ENCODE measurements at places on chromosomes 7 and 10.

DNA sequence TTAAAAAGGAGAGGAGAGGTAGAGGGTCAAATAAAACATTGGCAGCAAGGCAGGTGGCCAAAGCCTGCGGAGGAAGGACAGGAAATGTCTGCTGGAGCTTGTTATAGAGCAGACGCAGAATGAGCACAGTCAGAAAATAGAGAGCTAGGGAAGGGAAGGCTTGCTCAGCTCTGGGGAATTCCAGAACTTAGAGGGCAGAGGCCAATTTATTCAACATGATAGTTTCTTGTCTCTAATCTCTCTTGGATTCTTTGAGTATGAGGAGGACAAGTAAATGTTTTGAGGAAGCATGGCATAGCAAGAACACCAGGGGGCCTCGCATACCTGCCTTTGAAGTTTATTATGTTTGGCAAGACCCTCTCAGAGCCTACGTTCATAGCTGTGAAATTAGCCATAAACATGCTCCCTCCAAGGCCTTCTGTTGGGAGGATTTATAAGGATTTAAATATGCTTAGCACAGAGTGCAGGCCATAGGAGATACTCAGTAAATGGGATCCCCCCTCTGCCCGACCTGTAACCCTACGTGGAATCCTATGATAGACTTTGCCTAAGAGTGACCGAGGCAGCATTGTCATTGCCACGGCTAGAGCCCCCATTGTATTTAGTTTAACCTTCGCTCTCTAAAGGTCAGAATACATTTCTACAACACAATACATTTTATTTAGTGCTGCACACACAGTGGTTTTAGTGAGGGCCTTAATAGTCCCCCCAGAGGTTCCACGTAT is 293.9 kb downstream of the CCDC3 start:
- no peak for DNase-seq

DNA sequence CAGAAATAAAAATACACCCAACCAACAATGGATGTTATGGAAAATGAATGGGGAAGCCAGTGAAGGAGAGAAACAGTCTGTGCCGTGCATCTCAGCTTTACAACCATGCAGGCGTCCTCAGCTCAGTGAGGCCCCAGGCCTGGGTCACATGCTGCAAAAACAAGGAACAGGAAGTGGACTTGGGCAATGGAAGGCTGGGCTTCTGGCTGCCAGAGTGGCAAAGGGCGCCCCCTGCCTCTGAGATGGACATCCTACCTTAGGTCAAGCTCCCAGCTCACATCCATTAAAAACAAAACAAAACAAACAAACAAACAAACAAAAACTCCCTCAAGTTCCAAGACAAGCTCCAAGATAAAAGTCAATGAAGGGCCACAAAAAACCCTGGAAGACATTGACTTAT is 54.7 kb upstream of the AFAP1L2 start:
- no peak for DNase-seq

- DNase-seq: no peak
Observed at GRCh38 chr7:80665526-80665925, 27.1 kb downstream of the CD36 start.

DNA sequence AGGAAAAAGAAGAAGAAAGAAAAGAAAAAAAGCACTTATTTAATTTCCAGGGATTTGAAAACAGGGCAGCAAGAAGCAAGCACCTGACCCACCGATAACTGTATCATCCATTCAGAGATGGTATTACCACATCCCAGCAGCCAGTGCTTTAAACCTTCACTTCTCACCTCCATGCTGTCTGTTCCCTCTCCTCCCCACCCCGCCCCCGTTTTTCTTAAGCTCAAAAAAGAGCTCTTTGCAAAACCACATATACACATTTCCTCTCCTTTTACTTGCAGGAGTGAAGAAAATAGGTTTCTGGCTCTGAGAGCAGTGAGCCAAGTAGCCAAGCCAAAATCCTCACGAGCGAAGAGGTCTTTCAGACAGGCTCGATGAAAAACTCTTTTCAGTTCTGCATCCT is 2.2 kb downstream of the STOX1 start:
- DNase-seq: no peak

Measured in activated CD8-positive, alpha-beta memory T cell treated with anti-CD3 and anti-CD28 coated beads for 4 hours (primary cell).